ENCODE measurements at places on chromosomes 1 and 21.

DNA sequence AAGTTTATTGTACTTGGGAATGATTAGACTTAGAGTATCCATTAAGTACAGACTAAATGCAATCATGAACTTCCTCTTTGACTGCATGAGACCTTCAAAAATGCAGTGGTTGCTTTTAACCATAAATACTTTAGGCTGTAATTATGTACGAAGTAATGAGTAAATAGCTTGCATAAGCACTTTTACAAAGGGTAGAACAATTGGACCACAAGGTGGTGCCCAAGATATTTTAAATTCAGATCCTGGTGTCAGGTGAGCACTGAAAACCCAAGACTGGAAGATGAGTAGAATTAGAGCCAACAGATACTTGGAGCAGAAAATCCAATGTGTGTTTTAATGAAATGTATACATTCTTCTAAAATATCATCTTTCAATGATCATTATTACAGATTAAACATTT, 43.4 kb upstream of the RHOU start:
- H3K27ac ChIP-seq, result no peak overlapping the region
- H3K36me3 ChIP-seq, result no peaks in the 10 kb centered on the region
- H3K27me3 ChIP-seq, result no peaks in the 10 kb centered on the region
- DNase-seq, result peak; percentile 14
- H3K4me3 ChIP-seq, result no peak overlapping the region
- H3K4me1 ChIP-seq, result peaks cover 4% of the 10 kb centered on the region

DNA sequence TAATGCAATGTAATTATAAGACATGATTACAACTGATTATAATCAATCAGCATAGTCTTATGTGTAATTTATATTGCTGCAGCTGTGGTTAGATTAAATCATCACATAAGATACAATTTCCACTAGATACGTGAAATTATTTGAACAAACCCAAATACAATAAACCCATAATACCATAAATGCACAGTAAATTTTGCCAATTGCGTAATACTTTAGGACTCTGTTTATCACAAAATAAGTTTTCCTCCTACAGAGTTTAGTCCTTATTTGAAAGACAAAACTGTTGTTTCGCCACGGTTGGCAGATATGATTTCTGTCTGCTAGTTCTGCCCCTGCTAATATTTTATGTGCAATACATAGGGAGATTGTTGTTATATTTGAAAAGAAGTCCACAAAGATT, 895.9 kb upstream of the ADGRL4 start:
- no peaks in the 10 kb centered on the region for H3K4me1 ChIP-seq
- no peaks in the 10 kb centered on the region for H3K27me3 ChIP-seq
- DNase-seq, result no peak
- H3K27ac ChIP-seq, result no peak overlapping the region

DNA sequence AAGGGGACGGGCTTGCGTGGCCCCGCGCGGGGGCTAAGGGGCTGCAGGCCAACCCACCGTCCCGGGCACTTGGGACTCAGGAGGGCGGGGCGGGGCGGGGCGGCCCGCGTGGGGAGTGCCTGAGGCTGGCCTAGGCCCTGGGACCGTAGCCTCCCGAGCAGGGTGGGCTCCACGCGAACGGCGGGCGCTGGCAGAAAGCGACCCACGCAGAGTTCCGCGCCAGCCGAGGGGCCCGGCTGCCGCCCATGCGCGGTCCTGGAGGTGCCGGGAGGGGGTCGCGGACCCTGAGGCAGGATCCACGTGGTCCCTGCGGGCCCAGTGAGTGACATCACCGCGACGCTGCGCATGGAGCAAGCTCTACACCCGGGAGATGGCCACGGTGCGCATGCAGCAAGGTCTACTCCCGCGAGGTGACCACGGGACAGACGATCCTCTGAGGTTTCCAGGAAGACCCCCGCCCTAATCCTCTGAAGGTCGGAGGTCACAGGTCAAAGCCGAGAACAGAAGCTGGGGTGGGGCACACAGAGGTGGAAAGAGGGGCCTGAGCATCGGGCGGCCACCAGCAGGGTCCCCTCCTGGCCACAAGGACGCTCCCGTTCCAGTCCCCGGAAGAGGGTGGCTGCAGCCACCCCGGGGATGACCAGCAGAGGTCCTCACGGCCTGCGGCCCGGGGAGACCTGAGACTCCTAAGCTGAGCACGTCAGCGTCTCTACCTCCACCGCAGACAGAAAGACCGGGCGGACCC, 13.5 kb upstream of the SLC19A1 start:
- peak overlapping the region; percentile 34 for H3K27ac ChIP-seq
- H3K4me1 ChIP-seq, result peaks cover 19% of the 10 kb centered on the region
- no peaks in the 10 kb centered on the region for H3K36me3 ChIP-seq
- H3K27me3 ChIP-seq, result no peaks in the 10 kb centered on the region

DNA sequence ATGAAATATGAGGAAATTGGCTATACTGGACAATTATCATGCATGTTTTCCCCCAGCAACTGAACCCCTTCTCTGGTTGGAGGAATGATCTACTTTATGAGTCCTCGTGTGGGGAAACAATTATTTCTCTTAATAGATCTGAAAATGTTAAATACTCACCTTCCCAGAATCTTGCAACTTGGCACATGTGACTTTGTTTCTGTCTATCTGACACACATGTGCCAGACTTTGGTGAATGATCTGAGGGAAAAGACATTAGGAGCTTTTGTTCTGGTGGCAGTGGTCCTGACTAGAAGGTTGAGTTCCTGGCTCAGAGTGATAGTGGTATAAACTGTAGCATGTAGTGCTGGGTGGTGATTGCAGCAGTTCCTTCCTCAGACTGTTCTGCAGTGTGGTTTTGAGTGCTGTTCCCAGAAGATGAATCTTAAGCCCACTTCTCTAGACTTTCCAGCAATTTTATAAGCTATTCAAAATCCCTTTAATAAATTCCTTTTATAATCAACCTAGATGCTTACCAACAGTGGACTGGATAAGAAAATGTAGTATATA, 59.3 kb upstream of the B3GALNT2 start:
- DNase-seq, result no peak
- no peak overlapping the region for H3K4me3 ChIP-seq
- no peaks in the 10 kb centered on the region for H3K27me3 ChIP-seq
- no peaks in the 10 kb centered on the region for H3K36me3 ChIP-seq
- no peak overlapping the region for H3K27ac ChIP-seq

DNA sequence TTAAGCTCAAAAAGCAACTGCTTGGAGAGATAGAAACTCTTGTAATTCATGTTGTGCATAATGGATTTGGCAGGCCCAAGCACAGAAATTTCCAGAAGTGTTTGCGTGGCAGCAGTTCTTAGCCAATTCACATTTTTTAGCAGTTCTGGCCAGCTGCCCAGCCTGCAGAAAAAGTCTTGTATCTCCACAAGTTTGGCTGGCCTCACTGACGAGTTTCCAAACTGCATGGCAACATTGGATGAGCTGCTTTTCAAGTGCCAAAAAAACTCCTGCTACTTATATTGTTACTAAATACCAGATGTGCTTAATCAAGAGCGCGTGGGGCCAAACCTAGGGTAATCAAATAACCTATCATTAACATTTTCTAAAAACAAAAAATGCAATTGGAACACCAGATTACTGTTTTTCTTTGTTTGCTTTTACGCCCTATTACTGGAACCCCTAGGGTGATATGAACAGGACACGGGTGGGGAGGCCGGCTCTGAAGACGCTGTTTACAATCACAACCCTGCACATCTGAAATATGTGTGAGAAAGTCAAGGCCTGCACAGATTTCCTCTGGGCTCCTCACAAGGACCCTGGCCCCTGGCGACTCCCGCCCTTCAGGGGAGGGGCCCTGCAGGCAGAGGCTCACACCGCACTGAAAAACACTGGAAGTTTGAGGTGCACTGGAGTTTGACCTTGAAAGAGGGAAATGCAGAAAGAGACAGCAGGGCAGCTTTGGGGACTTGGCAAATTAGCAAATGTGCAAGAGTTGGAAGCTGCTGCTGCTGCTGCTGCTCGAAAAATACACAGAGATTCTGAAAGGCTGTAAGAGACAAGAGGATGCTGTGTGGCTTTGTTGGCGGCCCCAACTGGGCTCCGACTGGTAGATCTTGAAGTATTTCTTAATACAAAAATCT, 55.2 kb upstream of the TARBP1 start:
- H3K36me3 ChIP-seq, result no peaks in the 10 kb centered on the region
- H3K4me3 ChIP-seq, result no peak overlapping the region
- no peak for DNase-seq
- no peaks in the 10 kb centered on the region for H3K27me3 ChIP-seq

GRCh38 chr1:77534456-77534855, 148.0 kb downstream of the ZZZ3 start:
- no peaks in the 10 kb centered on the region for H3K27me3 ChIP-seq
- H3K27ac ChIP-seq, result no peak overlapping the region
- no peaks in the 10 kb centered on the region for H3K4me1 ChIP-seq
- H3K36me3 ChIP-seq, result no peaks in the 10 kb centered on the region

- no peak for DNase-seq
Observed at GRCh38 chr1:79568411-79568810, 561.9 kb upstream of the ADGRL4 start.

GRCh38 chr1:147717706-147718097, 42.7 kb downstream of the GJA5 start:
- peaks cover 15% of the 10 kb centered on the region for H3K4me1 ChIP-seq
- H3K27me3 ChIP-seq, result no peaks in the 10 kb centered on the region
- H3K4me3 ChIP-seq, result no peak overlapping the region
- no peak for DNase-seq
- H3K27ac ChIP-seq, result peak overlapping the region; percentile 45

DNA sequence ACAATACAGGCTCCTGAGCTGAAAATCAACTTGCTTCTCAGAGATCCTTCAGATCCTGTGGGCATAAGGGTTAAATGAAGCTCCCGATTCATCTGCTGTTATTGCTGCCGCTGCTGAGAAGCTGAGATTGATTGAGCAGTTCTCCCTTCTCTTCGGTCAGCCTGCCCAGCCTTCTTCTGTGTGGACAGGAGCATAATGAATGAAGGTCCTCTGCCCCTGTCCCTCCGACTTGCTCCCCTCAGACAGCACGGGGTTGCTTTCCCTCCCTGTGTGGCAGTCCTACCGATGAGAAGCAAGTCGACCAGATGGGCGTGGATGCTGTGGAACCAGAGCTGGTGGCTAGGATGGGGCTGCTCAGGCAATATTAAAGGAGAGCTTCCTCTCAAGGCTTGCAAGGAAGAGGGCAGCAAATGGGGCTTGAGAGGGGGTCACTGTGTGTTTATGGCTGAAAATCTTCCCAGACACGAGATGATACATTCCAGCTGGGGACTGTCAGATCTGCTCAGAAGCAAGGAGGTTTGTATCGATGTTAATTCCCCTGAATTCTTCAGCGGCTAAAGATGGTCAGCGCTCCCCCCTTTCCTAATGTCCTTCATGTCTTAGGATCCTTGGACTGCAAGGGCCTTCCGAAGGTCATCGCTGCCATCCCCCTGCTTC, 63.9 kb upstream of the GOLT1A start:
- DNase-seq, result no peak
- H3K4me3 ChIP-seq, result no peak overlapping the region
- no peaks in the 10 kb centered on the region for H3K36me3 ChIP-seq
- no peaks in the 10 kb centered on the region for H3K4me1 ChIP-seq

DNA sequence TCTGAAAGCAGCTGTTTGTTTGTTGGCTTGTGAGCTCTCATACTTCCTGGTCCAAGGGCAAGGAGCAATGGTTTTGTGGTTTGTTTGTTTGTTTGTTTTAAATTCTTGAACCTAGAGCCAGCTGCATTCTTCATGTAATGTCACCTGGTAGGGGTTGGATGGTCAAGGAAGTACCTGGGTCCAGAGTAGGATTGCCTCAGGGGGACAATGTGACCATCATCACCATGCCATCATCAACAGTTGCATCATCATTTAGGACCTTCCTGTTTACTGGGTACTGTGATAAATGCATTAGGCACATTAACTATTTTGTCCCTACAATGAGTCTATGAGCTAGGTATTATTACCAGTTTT, 14.7 kb upstream of the MYOG start:
- H3K4me1 ChIP-seq, result no peaks in the 10 kb centered on the region
- H3K27ac ChIP-seq, result no peak overlapping the region
- H3K36me3 ChIP-seq, result no peaks in the 10 kb centered on the region
- no peak for DNase-seq
- H3K4me3 ChIP-seq, result no peak overlapping the region

DNA sequence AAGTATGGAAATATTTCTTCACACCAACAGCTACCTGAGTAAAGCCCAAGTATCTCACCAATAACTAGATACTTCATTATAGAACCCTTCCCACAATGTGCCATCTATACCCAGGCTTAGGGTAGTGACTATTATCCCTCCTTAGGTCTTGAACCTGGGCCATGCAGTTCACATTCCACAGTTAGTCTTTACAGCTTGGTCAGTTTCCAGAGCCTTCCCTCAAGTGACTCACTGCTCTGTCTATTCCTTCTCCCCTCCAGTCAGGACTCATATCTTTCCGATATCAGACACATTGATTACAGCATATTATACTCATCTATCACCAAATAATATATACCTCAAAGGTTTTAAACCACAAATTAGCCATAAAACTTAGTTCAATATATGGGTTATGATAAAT, 23.6 kb downstream of the VAMP4 start:
- no peak overlapping the region for H3K4me3 ChIP-seq
- DNase-seq, result no peak
- H3K27me3 ChIP-seq, result no peaks in the 10 kb centered on the region
- peaks cover 16% of the 10 kb centered on the region for H3K36me3 ChIP-seq
- no peaks in the 10 kb centered on the region for H3K4me1 ChIP-seq

DNA sequence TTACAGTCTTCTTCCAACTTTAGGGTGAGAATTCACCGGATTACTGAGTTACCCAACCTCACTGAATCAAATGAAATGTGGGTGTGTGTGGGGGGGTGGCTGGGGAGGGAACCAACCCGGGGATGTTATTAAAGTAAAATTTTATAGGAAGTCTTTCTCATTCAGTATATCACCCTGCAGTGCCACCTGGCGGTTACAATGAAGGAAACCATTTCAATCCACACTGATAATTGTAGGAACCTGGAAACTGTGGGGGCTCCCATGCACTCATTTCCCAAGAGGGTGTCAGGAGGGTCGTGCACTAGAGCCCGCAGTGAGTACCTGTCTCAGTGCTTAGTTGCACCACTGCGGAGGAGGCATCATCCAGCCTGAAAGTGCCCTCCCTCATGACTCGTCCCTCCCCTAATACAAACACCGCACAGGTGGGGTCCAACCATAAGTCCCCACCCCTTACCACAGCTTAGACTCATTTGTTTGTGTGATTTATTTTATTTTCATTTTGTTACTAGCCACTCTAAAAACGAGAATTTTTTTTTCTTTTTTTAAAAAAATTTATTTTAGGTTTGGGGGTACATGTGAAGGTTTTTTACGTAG, 29.1 kb upstream of the IGSF5 start:
- no peaks in the 10 kb centered on the region for H3K4me1 ChIP-seq
- DNase-seq, result no peak
- no peak overlapping the region for H3K4me3 ChIP-seq

GRCh38 chr1:25818569-25818968, 1.2 kb upstream of the MTFR1L start:
- no peak for DNase-seq
- peaks cover 10% of the 10 kb centered on the region for H3K36me3 ChIP-seq
- no peak overlapping the region for H3K4me3 ChIP-seq
- H3K4me1 ChIP-seq, result peaks cover 24% of the 10 kb centered on the region

Data from effector memory CD4-positive, alpha-beta T cell (primary cell).